Activated CD4-positive, alpha-beta T cell treated with anti-CD3 and anti-CD28 coated beads, Interleukin-2, amount 10 ng/mL, durations not matched to agents 7 days and 5 days (primary cell): ENCODE measurements at places on chromosomes 13 and 19. TPM values are rescaled to one million over a fixed set of nuclear protein-coding genes. Genes with fewer than 3 reads are reported as not detected.

Gene C2CD4C
- total RNA-seq = not detected

Gene MYO16
- not detected for total RNA-seq

Gene CEACAM6
- not detected for total RNA-seq

Gene LGALS7
- total RNA-seq = not detected

Gene ZBTB32
- total RNA-seq = 17.3 TPM

Gene MEIOSIN
- total RNA-seq = not detected

Gene ANKRD24
- total RNA-seq = 0.60 TPM

Gene CACNA1A
- 1.3 TPM for total RNA-seq

Gene ZNF208
- total RNA-seq = 0.73 TPM

Gene SLC25A41
- total RNA-seq = 0.42 TPM

Gene HTR2A
- not detected for total RNA-seq

Gene ZNF766
- total RNA-seq = 24.0 TPM

Gene TYROBP
- total RNA-seq = not detected

Gene COX7A1
- total RNA-seq = not detected

Gene PSG1
- total RNA-seq = not detected

Gene COMP
- total RNA-seq = not detected

Gene SCN1B
- total RNA-seq = 0.97 TPM

Gene JAK3
- 176 TPM for total RNA-seq

Gene CEACAM3
- not detected for total RNA-seq

Gene FGF9
- total RNA-seq = not detected

Gene SSBP4
- 123 TPM for total RNA-seq

Gene ICAM4
- total RNA-seq = 1.4 TPM

Gene KLK15
- total RNA-seq = not detected

Gene CLEC11A
- total RNA-seq = 1.3 TPM

Gene SIGLEC5
- total RNA-seq = not detected

Gene ZNF302
- total RNA-seq = 23.1 TPM

Gene USHBP1
- total RNA-seq = 0.27 TPM

Gene ARRDC5
- total RNA-seq = 1.5 TPM

Gene LSM14A
- total RNA-seq = 146 TPM

Gene ZNF560
- 0.06 TPM for total RNA-seq
